ENCODE measurements at places on chromosomes 1 and 21.

DNA sequence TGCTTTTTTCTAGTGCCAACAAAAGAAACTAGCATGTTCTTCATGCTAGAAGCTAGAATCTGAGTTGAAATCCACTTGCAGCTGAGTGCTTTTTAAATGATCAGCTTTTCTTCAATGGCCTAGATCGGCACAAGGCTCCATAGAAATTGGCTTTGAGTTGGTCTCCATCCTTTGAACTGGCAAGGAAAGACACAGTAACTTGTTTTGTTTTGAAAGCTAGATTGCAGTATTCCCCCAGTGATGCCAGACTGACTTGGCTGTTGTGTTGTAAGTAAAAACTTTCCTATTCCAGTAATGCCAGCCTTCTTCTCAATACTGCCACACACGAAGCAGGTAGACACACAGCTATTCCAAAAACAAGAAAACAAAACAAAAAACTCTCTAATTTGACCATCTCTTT lies 139.1 kb downstream of the FMN2 start:
- DNase-seq, result no peak

GRCh38 chr1:175889848-175890247 lies 146.5 kb upstream of the TNR start:
- DNase-seq, result no peak

DNA sequence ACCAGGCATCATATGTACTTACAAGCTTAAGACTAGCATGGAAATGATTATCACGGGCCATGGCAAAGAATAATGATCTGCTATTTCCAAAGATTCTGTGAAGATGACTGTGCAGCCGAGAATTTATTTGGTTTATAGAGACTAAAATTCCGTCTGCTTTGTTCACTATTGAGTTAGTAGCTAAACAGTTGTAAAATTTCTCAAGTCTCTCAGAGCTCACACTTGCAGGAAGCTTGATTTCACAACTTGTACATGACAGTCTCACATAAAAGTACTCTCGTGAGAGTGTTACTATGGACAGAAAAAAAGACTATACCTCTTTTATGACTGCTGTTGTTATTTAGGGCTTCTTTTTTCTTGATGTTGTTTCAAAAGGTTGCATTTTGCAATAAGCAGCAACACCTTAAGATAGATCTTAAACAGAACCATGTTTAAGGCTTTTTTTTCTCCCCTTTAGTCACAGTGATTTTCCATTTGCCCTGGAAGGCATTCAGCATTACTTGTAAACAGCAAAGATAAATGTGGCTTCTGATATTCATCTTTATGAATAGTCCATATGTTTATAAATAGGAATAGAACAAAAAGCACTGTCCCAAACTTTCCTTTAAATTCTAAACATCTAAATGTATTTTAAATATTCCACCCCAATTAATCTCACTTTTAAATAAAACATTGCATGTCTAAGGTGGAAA lies 24.8 kb downstream of the ST6GALNAC5 start:
- DNase-seq, result no peak

DNA sequence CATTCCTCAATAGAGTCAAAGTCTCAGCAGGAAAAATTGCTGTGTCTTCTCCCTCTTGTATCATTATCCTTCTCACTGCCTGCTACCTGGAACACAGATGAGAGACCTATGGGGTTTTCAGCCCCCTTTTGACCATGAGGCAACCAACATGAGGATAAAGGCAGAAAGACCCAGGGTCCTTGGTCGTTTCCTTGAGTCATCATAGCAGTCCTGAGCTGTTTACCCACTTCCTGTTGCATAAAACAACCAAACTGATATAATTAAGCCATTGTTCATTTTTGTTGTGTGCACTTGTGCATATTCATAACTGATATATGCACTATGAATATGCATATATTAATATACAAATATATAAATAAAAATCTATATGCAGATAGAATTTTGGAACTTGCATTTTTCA lies 188.3 kb upstream of the MAP1LC3C start:
- no peak for DNase-seq

GRCh38 chr1:36142121-36142520 lies 7.2 kb downstream of the TRAPPC3 start:
- no peak for DNase-seq

GRCh38 chr1:183011859-183012258 lies 11.4 kb upstream of the LAMC1 start:
- no peak for DNase-seq

DNA sequence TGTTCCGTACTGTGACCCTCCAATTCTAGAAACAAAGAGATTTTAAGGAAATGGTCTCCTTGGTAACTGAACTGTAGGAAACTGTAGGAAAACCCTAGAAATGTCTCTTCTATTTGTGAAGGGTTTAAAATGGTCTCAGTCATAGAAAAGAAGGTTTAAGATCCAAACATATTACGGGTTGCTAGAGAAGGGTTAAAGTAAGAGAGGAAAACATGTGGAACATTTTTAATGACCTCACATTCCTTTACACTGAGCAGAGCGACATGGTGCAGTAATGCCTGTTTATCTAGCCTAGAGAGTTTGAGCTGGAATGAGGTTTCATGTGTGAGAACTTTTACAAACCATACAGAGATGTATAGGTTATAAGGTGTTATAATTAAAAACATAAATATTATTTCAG lies 36.9 kb upstream of the C1orf105 start:
- no peak for DNase-seq
